Osteocyte (in vitro differentiated cells): ENCODE measurements at places on chromosomes 1 and 21. TPM values are rescaled to one million over a fixed set of nuclear protein-coding genes. Genes with fewer than 3 reads are reported as not detected.

DNA sequence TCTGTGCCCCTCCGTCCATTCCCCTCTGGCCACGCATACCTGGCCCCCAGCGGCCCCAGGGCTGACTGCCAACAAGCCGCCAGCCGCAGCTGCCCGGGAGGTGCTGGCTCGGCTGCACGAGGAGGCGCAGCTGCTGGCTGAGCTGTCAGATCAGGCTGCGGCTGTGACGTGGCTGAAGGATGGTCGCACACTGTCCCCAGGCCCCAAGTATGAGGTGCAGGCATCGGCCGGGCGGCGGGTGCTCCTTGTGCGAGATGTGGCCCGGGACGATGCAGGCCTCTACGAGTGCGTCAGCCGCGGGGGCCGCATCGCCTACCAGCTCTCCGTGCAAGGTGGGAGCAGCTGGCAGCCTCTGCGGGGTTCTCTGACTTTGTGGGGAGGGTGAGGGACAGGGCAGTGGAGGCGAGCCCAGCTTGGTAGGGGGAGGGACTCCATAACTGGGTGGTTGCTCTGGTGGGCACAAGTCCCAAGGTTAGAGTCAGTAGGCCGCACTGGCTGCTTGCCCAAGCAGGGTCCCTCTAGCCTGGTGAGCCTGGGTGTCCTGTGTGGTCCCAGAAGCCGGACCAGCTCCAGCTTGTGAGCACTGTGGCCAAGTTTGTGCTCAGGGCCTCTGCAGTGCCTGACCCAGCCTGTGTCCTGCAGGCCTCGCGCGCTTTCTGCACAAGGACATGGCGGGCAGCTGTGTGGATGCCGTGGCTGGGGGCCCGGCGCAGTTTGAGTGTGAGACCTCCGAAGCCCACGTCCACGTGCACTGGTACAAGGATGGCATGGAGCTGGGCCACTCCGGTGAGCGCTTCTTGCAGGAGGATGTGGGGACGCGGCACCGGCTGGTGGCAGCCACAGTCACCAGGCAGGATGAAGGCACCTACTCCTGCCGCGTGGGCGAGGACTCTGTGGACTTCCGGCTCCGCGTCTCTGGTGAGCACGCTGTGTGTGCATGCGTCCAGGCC is 8.8 kb downstream of the OBSCN start:
- no peak overlapping the region for H3K27ac ChIP-seq
- DNase-seq = peak; percentile 82
- H3K4me1 ChIP-seq = peaks cover 4% of the 10 kb centered on the region
- no peaks in the 10 kb centered on the region for H3K36me3 ChIP-seq
- H3K4me3 ChIP-seq = no peak overlapping the region

ZFYVE9 gene
- 24.7 and 25.9 TPM in 2 replicates for total RNA-seq

DNA sequence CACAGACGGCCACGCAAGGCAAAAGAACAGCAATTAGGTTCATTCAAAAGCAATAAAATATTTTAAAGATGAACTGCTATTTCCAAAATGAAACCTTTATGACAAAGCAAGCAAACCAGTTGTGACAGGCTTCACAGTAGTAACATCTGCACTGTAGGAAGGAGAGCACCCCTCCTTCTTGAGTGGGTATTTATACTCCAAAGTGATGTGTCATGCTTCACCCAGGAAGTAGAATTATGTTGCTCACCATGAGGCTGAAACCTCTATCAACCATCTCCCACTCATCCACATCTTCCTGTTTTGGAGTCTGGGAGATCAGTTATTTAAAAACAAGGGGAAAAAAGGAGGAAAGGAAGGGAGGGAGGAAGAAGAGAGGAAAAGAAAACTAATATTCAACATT is 885 bp downstream of the OR2T10 start:
- no peak overlapping the region for H3K27ac ChIP-seq
- no peaks in the 10 kb centered on the region for H3K4me1 ChIP-seq
- no peak overlapping the region for H3K4me3 ChIP-seq
- no peak for DNase-seq
- no peaks in the 10 kb centered on the region for H3K36me3 ChIP-seq

OR2L8 gene
- not detected in 2 replicates for total RNA-seq

- peaks cover 82% of the 10 kb centered on the region for H3K27me3 ChIP-seq
- H3K4me1 ChIP-seq = peaks cover 19% of the 10 kb centered on the region
- H3K27ac ChIP-seq = no peak overlapping the region
Observed at GRCh38 chr1:114152089-114152507, 1.6 kb downstream of the SYT6 start.

- DNase-seq = no peak
- no peak overlapping the region for H3K27ac ChIP-seq
- no peaks in the 10 kb centered on the region for H3K36me3 ChIP-seq
Observed at GRCh38 chr1:25932321-25932720, 26.1 kb upstream of the STMN1 start.
